ENCODE measurements at places on chromosomes 2 and 18.

- DNase-seq, result no peak
These were observed 6.8 kb downstream of the THUMPD2 start for GRCh38 chr2:39772086-39772811.

GRCh38 chr2:10412380-10412779 lies 35.7 kb downstream of the ODC1 start:
- no peak for DNase-seq

- DNase-seq, result no peak
These were observed 615 bp downstream of the GORASP2 start for GRCh38 chr2:170929686-170930050.

DNA sequence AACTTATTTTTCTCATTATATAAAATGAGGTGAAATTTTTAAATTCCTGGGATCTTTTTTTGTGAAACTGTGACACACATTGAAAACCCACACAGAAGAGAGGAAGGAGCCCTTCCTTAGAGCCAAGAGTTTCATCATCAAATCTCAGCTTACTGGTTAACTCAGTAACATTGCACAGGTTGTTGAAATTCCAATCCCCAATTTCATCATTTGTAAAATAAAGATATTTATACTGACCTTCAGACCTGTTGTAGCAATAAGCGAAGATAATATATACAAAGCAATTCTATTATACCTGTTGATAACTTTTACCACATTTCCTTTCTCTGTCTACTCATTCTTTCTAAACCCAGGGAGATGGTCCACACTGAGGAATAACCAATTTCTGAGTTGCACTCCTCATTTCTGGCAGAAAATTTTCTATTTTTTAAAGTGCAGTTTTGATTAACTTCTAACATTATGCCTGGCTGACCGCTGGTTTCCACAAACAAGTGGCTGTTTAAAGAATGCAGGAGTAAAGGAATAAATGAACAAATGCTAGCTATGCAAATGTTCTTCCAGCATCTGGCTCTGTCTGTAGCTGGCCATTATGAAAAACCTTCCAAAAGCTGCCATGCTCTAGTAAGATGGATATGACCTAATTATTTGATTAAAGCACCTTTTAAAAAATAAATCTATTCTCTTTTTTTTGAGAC lies 105.7 kb upstream of the LINC00305 start:
- no peak for DNase-seq

DNA sequence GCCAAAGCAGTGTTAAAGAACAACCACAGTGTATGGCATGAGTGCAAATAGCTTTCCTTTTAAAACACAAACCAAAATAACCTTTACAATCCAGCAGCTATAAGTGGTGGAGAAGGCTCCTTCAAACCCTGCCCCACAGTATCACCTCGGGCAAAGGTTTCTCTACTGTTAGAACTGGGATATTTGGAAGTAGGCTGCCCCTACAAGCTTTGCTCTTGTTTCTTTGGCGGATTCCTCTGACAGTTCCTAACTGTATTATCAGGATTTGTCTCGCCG lies 214.8 kb downstream of the ZNF521 start:
- DNase-seq, result no peak

DNA sequence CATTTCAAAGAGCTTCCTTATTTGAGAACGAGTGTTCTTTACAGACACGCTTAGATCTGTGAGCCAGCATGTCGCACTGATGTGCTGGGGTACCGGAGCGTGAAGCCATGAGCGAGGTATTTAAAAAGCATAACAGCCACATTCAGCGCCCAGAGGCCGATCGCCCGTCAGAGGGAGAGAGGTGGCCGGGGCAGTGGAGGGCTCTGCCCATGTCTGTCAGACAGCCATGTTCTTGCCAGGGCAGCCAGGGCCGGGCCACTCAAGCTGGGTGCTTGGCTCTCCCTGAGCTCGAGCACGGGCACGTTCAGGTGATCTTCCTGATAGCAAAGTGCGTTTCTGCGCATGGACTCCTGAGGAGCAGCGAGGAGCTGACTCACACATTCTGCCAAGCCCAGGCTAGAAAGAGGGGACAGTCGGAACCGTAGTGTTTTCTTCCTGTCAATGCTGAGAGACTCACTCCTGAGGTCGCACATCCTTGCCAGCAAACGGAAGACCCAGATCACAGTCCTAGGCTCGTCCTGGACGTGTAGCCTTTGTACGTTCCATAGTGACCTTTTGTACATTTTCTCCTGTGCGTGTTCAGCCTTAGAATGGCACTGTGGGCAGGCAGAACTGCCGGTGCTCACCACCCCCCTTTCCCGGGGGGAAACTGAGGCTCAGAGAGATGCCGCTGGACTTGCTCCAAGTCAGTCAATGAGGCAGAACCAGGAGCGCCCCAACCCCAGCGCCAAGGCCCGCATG lies 100.7 kb downstream of the NFATC1 start:
- DNase-seq, result no peak

DNA sequence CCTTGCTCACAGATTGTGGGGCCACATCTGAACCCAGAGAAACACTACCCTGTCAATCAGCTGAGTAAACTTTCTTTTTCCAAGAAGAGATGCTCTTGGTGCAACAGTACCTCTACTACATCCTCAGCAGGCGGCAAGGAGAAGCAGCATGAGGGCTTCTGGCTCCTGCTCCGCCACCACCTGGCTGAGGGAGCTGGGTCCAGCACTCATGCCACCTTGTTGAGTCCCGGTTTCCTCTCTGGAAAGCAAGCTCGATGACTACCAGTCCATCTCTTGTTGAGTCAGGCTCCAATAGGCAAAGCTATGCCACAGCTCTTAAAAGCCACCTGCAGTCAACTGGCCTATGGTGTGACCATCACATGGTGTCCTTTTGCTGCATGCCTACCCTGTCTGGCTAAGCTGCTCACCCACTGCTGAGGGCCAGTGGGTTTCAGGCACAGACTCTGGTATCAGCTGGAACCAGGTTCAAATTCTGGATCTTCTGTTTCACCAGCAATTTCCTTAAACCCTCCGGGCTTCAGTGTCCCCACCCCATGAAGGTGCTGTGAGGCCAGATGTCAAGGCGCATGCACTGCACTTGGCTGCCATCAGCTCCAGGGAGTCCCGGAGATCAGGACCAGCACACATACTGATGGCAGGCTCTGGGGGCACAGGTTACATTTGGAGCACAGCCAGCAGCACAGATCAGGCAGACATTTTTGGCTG lies 42.5 kb upstream of the ACAA2 start:
- DNase-seq, result no peak

GRCh38 chr18:26868968-26869586 lies 3.6 kb upstream of the AQP4 start:
- DNase-seq, result no peak

- no peak for DNase-seq
These were observed 150.6 kb upstream of the MAPRE2 start for GRCh38 chr18:34890486-34891085.

DNA sequence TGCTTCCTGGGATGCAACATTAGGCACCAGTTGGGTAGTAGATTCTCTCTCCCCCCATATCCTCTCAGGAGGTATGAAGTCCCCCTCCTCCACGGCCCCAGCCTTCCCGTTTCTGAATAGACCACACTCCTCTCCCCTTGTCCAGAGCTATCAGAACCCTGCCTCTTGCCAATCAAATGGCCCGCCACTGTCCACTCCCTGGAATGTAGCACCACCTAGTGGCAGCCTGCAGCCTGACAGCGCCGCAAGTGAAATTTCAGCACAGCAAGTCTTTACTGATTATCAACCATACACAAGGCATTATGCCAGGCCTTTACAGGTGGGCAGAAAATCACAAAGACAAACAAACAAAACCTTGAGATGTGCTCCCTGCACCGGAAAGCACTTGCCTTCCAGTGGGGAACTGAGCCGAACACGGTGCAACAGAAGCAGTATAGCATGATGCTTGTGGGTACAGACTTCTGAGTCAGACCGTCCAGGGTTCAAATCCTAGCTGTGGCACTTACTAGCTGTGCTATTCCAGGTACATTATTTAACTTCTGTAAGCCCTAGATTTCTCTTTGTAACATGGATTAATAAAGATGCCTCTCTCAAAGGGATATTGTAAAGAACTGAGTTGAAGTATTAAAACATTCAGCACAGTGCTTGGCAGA lies 174.0 kb downstream of the SMAD2 start:
- DNase-seq, result peak; percentile 15

All from CD4-positive, alpha-beta memory T cell (primary cell).